ENCODE measurements at places on chromosomes 5 and 9.

- no peak for DNase-seq
These were observed 283.8 kb downstream of the FBXL7 start for GRCh38 chr5:15783734-15784133.

DNA sequence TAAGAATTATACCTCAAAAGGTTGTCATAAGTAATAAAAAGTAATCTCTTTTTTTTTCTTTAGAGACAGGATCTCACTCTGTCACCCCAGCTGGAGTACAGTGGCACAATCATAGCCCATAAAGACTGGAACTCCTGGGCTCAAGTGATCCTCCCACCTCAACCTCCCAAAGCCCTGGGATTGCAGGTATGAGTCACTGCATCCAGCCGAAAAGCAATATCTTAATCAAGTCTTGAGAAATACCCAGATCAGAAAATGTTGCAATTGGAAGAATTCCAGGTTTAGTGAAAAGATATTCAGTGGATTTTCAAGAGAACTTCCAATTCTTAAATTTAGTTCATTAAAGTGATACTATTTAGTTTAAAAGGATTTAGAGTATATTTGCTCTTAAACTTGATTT, 40.9 kb upstream of the IDNK start:
- DNase-seq, result no peak

DNA sequence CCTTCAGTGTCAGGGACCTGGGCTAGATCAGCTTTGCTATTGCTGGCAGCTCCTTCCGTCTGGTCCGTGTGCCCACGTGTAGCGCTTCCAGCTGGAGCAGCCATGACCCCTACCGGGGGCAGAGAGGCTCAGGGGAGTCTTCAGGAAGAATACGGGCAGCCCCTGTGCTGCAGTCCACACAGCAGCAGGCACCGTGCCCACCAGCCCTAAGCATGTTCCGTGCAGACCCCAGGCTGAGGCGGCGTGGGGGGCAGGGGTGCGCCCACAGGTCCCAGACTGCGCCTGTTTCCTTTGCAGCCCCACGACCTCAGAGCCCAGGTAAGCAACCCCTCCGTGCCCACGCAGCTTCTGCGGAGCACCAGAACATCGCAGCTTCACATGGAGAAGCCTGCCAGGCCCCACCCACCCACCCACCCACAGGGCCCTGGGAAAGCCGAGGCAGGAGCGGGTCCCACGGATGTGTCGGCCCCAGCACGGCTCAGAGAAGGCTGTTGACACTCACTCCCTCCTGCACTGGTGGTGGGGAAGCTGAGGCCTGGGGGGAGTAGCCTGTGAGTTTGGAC, 83.1 kb downstream of the KCNT1 start:
- DNase-seq, result no peak

DNA sequence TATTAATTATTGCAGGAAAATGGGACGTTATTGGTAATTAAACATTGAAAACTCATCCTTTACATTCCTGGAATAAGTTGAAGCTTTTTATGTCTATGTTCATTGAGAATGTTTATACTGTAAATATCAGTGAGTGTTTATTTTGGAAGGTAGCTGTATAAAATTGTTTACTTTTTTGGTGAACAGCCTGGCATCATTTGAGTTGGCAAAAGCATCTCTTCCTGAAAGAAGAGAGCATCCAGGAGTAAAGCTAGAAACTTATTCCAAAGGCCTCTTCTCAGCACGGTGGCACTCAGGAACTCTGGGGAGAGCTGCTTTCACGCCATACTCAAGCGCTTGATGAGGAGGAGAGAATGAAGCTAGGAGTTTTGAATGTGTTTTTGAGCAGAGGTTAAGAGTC, 79.9 kb downstream of the GAPVD1 start:
- no peak for DNase-seq

DNA sequence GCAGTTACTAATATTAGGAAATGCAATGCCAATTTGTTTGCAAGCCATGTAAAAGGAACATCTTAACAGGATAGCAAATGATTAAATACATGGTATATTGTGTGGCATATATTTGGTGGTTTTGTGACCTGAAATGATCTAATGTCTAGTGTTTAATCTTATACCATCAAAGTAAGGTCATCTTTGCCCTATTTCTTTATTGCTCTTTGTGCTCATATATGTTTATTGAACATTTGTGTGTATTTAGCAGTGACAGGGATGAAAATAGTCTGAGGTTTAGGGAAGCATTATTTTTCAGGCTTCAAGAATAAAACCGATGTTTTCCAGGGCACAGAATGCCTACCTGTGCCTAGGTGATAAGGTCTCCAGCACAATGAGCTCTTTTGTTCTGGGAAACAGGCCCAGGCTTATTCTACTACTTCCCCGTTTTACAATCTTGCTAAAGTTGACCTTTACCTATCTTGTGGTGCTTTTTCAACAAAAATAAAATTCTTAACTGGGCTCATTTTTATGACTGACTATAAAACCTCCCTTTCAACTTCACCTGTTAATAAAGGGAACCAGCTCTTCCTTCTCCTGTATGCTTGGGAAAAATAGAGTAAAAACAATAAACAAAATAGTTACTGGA, 105.6 kb upstream of the ANKH start:
- DNase-seq, result no peak

GRCh38 chr5:127046343-127047072, 16.1 kb upstream of the MARCHF3 start:
- no peak for DNase-seq

GRCh38 chr5:134140530-134141201, 26.2 kb downstream of the TCF7 start:
- no peak for DNase-seq

DNA sequence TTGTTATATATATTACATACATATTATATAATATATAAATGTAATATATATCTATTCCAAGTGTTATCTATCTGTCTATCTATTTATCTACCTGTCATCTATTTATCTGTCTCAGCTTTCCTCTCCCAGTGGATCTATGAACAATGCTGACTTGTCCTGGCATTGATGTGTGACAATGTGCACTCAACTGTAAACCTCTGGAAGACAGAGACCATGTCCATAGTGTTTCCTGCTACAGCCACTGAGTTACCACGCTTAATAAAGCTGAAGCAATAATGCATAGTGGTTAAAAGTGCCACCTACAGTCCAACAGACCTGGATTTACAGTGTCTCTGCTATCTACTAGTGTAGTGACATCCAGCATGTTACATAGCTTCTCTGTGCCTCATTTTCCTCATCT, 57.2 kb upstream of the TMED7 start:
- no peak for DNase-seq

DNA sequence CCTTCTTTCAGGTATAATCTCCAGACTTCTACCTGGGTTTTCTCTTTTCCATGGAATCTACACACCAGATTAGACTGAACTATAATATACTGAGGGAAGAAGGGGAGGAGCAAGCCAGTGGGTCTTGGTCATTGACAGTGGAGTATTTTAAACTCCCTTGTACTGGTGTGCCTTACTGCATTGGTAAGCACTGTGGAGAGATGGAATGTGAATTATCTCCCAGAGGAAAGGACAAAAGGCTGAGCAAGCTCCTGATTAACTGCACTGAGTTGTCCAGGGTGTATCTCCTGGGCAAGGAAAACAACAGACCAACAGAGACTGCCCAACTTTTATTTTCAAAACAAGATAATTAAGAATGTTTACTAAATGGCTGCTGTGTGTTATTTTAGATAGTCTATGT, 29.8 kb upstream of the SLCO6A1 start:
- no peak for DNase-seq

GRCh38 chr5:6059137-6059800, 319.1 kb downstream of the MED10 start:
- DNase-seq, result no peak

DNA sequence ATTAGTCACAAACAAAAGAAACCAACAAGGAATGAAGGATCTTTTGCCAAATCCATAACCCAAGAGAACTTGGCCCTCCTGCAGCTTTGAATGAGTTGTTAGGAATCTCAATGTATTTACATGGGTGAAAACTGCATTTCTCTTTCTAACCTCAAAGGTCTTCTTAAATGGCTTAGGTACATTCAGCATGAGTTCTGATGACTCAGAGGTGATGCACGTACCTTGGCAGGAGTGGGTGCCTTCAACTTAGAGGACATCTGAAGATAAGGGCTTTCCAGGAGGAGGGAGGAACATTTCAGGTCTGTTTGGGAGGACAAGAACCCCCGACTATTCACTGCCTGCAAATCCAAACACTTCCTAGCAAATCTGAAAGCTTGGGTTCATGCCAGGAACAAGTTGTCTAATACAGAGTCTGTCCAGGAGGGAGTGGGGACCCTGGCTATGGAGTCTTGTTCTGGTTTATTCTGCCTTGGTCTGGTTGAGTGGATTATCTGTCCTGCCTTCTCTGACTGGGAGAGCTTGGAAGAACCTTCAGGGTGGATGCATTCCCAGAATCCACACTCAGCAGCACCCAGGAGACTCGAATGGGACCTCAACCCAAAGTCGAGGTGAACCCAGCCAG, 65.7 kb downstream of the IRX2 start:
- DNase-seq, result no peak

DNA sequence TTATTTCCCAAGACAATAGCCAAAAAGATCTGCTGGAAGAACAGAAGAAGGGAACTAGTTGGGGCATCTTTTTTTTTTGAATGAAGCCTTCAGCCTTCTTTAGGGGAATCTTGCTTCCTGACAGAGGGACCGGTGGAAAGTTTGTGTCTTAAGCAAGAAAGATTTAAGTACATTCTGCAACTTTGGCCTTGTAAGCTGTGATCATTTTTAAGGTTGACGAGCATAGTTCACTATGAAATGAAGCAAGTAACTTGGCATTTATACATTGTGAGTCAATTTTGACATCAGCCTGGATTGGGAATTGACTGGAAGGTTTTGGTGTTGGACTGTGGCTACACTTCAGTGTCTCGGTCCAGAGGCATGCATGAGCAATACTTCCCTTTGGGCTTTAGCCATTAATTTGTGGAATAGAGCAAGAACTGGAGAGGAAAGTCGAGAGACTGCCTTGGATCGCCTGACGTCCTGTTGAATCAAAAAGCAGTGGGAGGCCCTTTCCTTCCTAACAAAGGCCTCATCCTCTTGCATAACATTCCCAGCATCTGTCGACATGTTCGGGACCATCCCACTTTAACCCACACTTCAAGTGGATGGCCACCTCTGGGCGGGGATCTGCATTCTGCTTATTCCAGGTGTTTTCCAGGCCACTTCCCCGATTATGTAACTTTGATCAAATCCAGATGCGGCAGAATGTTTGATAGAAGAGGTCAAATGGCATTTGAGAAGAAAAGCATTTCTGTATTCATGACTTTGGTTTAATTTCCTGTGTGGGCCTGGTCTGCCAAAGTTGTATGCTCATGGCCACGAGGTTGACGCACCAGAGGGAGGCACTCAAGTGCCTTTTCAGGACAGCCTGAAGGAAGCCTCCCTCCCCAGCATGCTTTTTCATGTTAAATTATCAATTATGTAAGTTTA, 12.5 kb downstream of the ABL1 start:
- DNase-seq, result no peak

All from stimulated activated CD4-positive, alpha-beta T cell treated with anti-CD3 and anti-CD28 coated beads, TNF-alpha, amount 100 ng/mL, for 48 hours (primary cell).